ENCODE measurements at places on chromosomes 5 and 9. TPM values are rescaled to one million over a fixed set of nuclear protein-coding genes. Genes with fewer than 3 reads are reported as not detected.

- H3K27ac ChIP-seq = peak within 1 kb of the TSS; percentile 98
- H3K36me3 ChIP-seq = peaks cover 4% of the 10 kb centered on the region
- peak within 1 kb of the TSS; percentile 84 for H3K4me3 ChIP-seq
- peaks cover 46% of the 10 kb centered on the region for H3K4me1 ChIP-seq
- peak; percentile 91 for DNase-seq
Observed at GRCh38 chr5:43556857-43557542, at the start of gene PAIP1. TSS of gene PAIP1 (minus strand) at chr5:43557077. CDS start at chr5:43556846, 231 bp downstream.

GRCh38 chr5:55004729-55005128 is 19.3 kb upstream of the GZMK start:
- H3K4me1 ChIP-seq = no peaks in the 10 kb centered on the region
- no peak overlapping the region for H3K27ac ChIP-seq
- DNase-seq = no peak
- H3K27me3 ChIP-seq = peaks cover 8% of the 10 kb centered on the region
- no peaks in the 10 kb centered on the region for H3K36me3 ChIP-seq

DNA sequence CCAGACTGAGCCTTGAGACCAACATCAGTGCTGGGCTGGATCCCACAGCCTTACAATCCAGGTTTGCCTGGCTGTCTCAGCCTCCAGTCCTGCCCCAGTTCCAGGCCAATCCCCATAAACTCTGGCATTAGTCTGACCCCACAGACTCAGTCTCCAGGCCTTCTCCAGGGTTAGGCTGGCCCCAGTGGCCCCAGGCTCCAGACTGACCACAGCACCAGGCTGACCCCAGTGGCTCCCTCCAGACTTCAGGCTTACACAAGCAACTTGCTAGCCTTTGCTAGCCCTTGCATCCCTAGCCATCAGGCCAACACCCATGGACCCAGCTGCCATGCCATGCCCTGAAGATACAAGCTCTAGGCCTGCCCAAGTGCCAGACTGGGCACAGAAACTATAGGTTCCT is 1326.0 kb upstream of the C9orf72 start:
- no peaks in the 10 kb centered on the region for H3K4me1 ChIP-seq
- H3K36me3 ChIP-seq = no peaks in the 10 kb centered on the region
- no peak for DNase-seq
- H3K4me3 ChIP-seq = no peak overlapping the region

DNA sequence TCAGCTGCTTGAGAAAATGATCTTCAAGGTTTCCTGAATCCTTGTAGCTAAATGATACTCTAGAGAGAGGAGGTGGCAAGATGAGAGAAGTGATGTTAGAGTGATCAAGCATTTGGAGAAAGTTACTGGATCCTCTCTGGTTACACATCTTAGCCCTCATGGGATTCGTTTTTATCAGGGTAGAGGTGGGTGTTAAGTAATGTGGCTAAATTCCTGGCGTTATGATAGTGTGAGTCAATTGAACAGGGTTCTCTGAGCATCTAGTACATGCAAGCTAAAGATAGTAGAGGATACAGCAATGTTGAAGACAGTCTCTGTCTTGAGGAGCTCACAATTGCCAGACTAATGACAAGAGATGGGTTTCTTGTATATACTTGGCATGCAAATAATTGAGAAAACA is 123.7 kb downstream of the PSD2 start:
- no peak overlapping the region for H3K4me3 ChIP-seq
- no peaks in the 10 kb centered on the region for H3K4me1 ChIP-seq
- no peaks in the 10 kb centered on the region for H3K36me3 ChIP-seq
- no peak overlapping the region for H3K27ac ChIP-seq

DNA sequence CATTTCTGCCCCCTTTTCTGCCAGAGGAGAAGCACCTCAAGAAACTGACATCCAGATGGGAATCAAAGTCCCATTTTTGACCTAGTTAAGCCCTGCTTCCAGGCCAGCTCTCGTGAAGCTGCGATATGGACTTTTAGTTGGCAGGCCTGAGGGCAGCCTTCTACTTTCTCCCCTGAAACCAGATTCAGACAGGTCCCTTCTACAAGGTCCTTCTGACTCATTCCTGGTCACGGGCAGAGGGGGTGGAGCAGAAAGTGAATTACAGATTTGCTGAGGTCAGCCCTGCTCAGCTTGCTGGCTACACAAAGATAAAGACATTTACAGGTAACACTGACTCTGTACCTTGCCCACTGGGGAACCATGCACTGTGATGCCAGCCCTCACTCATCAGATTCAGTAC is 52.8 kb upstream of the TUT7 start:
- no peaks in the 10 kb centered on the region for H3K36me3 ChIP-seq
- H3K27ac ChIP-seq = peak overlapping the region; percentile 75
- DNase-seq = no peak
- H3K4me1 ChIP-seq = peaks cover 39% of the 10 kb centered on the region
- no peak overlapping the region for H3K4me3 ChIP-seq

DNA sequence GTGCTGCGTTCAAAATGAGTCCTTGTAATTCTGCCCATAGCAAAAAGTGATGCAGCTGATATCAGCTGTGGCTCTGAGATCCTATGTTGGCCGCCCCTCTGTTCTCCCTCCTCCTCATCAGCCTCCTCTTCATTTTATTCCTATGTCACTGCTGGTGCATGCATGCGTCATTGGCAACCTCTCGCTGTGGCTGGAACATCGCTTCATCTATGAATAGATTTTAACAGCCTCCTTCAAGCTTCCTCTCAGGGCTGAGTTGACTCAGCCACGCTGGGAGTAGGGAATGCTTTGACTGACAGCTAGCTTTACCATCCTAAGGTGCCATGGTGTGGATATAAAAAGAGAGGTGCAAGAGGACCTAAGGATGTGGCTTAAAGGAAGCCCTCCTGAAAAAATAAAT is 303.5 kb downstream of the PLK2 start:
- H3K27me3 ChIP-seq = no peaks in the 10 kb centered on the region
- no peak for DNase-seq
- H3K4me1 ChIP-seq = peaks cover 12% of the 10 kb centered on the region
- no peak overlapping the region for H3K4me3 ChIP-seq
- no peak overlapping the region for H3K27ac ChIP-seq

DNA sequence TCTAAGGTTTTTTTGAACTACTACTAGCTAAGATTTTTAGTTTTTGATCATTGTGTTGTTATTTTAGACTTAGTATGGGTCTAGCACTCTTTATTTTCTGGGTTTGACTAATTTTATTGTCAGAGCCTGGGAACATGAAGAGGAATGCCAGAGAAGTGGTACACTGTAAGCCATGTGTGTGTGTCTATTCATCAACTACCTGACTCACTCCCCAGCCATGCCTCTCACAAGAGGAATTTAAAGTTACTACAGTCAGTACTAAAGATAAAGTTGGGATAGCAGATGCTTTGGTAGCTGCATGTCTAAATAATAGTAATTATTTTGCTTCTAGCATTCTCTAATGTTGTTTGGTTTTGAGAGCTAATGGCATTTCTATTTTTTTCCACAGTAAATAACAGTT is 264.8 kb downstream of the CSNK1G3 start:
- H3K27ac ChIP-seq = no peak overlapping the region
- no peaks in the 10 kb centered on the region for H3K4me1 ChIP-seq
- no peak overlapping the region for H3K4me3 ChIP-seq
- no peaks in the 10 kb centered on the region for H3K36me3 ChIP-seq
- H3K27me3 ChIP-seq = no peaks in the 10 kb centered on the region
- DNase-seq = no peak

- no peak overlapping the region for H3K4me3 ChIP-seq
- no peaks in the 10 kb centered on the region for H3K4me1 ChIP-seq
- no peak for DNase-seq
- no peaks in the 10 kb centered on the region for H3K36me3 ChIP-seq
- no peak overlapping the region for H3K27ac ChIP-seq
Observed at GRCh38 chr9:6024035-6024554, 8.7 kb upstream of the RANBP6 start.

GRCh38 chr5:169178754-169179153 is 122.2 kb downstream of the SLIT3 start:
- no peak overlapping the region for H3K27ac ChIP-seq
- H3K4me1 ChIP-seq = peaks cover 3% of the 10 kb centered on the region
- no peaks in the 10 kb centered on the region for H3K27me3 ChIP-seq
- no peak for DNase-seq
- H3K36me3 ChIP-seq = no peaks in the 10 kb centered on the region

DNA sequence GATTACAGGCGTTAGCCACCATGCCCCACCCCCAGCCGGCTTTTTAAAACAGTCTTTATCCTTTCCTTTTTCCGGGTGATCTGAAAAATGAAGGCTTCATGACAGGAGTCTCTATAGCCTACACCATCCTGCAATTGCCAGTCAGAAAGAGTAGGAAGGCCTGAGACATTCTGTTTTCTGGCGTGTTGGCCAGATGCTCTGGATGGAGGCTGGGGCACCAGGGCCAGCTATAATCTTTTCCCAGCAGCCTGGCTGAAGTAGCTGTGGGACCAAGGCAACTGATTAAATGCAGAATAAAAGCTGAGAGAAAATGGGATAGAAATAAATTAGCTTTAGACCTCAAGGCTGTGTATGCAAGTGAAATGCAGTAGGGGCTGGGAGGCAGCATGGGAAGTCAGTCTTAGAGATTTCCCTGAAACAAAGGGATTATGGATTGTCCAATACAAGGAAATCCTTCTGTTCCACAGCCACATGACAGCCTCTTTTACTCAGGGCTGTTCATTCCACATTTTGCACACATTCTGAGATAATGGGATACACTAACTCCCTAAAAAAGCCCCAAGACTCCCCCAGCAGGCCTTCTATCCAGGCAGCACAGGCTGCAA is 116.0 kb upstream of the LRRTM2 start:
- H3K4me1 ChIP-seq = no peaks in the 10 kb centered on the region
- no peak for DNase-seq
- no peak overlapping the region for H3K4me3 ChIP-seq
- no peak overlapping the region for H3K27ac ChIP-seq
- no peaks in the 10 kb centered on the region for H3K36me3 ChIP-seq

DNA sequence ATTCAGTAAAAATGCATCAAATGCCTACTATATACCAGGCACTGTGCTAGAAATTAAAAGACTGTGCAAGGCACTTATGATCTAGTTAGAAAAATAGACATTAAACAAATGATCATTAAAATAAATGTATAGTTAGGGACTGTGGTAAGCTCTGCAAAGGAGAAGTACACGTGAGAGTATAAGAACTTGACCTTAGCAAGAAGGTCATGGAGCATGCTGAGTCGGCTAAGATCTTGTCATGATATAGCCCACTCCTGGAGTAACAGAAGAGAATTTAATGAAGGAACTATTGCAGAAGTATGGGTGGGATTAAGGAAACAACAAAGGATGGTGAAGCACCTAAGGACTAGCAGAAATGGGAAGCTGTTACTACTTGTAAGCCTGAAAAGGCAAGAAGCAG is 23.5 kb upstream of the SAP30L start:
- no peak overlapping the region for H3K27ac ChIP-seq
- H3K27me3 ChIP-seq = no peaks in the 10 kb centered on the region

GRCh38 chr5:72625332-72625731 is 118.1 kb upstream of the ZNF366 start:
- H3K4me1 ChIP-seq = no peaks in the 10 kb centered on the region
- no peak for DNase-seq
- no peaks in the 10 kb centered on the region for H3K36me3 ChIP-seq
- H3K27ac ChIP-seq = no peak overlapping the region
- H3K27me3 ChIP-seq = no peaks in the 10 kb centered on the region

GRCh38 chr5:146448783-146449519 is 1.8 kb downstream of the TCERG1 start:
- peak overlapping the region; percentile 77 for H3K4me3 ChIP-seq
- DNase-seq = no peak
- H3K27ac ChIP-seq = no peak overlapping the region

DNA sequence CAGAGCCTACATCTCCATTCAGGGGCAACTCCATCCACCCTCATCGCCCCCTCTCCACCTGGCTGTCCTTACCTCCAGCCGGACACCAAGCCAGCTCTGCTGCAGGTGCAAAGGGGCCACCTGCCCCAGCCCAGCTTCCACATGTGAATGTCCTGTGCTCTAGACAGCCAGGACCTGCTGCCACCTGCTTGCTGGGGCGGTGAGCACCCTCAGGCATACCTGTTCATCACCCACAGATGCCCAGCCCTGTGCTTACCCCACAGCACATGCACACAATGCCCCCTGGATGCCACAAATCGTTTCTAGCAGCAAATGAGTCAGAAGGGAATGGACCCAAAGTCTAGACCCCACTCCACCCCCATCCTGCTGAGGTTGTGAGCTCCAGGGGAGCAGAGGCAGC is 13.3 kb upstream of the NKD2 start:
- H3K36me3 ChIP-seq = no peaks in the 10 kb centered on the region
- DNase-seq = no peak
- H3K27ac ChIP-seq = no peak overlapping the region
- no peaks in the 10 kb centered on the region for H3K27me3 ChIP-seq
- H3K4me1 ChIP-seq = peaks cover 8% of the 10 kb centered on the region

- H3K4me1 ChIP-seq = peaks cover 96% of the 10 kb centered on the region
- H3K27ac ChIP-seq = no peak overlapping the region
- DNase-seq = no peak
- H3K36me3 ChIP-seq = no peaks in the 10 kb centered on the region
Observed at GRCh38 chr9:2022560-2022959, 7.4 kb downstream of the SMARCA2 start.

- no peak overlapping the region for H3K27ac ChIP-seq
- no peaks in the 10 kb centered on the region for H3K27me3 ChIP-seq
- DNase-seq = no peak
- no peak overlapping the region for H3K4me3 ChIP-seq
- no peaks in the 10 kb centered on the region for H3K4me1 ChIP-seq
Observed at GRCh38 chr5:81904166-81904565, 67.7 kb upstream of the ATG10 start.

DNA sequence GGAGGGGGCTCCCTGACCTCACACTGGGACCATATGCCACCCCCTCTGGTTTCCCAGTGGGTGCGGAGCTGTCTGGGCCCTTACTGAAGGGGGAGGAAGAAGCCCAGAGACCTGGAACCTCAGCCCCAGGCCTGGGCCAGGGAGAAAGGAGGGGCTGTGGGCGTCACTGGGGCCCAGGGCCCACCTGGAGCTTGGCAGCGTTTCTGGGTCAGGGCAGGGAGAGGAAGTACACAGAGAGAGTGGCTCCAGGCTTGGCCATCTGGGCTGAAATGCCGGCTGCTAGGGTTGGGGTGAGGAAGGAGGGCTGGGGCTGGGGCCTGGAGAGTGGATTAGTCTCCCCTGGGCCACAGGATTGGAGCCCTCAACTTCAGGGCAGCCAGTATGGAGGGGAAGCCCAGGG is 6.4 kb upstream of the DAB2IP start:
- peaks cover 7% of the 10 kb centered on the region for H3K4me1 ChIP-seq
- no peak for DNase-seq
- no peaks in the 10 kb centered on the region for H3K36me3 ChIP-seq
- H3K27ac ChIP-seq = no peak overlapping the region
- H3K27me3 ChIP-seq = no peaks in the 10 kb centered on the region
- no peak overlapping the region for H3K4me3 ChIP-seq

- H3K36me3 ChIP-seq = no peaks in the 10 kb centered on the region
- no peak overlapping the region for H3K4me3 ChIP-seq
- peaks cover 5% of the 10 kb centered on the region for H3K4me1 ChIP-seq
- H3K27me3 ChIP-seq = peaks cover 11% of the 10 kb centered on the region
Observed at GRCh38 chr5:151348789-151349188, 1.4 kb upstream of the SLC36A2 start.

Gene ADAMTS2
- 5.5 TPM for total RNA-seq

Gene SLC36A2
- not detected for total RNA-seq

Gene GLRA1
- total RNA-seq = not detected

Gene CAVIN4
- total RNA-seq = 0.16 TPM

Gene SPARC
- 272 TPM for total RNA-seq

Gene TEK
- total RNA-seq = 3.6 TPM

Gene PCDHA8
- total RNA-seq = not detected

Gene BSPRY
- total RNA-seq = 8.3 TPM

Gene LNPEP
- 61.7 TPM for total RNA-seq

Gene LOX
- 10.9 TPM for total RNA-seq

Gene ROR2
- total RNA-seq = 6.1 TPM

Gene CDX1
- 0.26 TPM for total RNA-seq

Gene GRAMD2B
- total RNA-seq = 43.9 TPM

Gene HRCT1
- total RNA-seq = 1.2 TPM

Data from suprapubic skin (tissue), 4 donors.